ENCODE measurements at places on chromosomes 5 and 9.
A peak's percentile ranks its signal among the peaks of the same experiment; 100 is the strongest.

DNA sequence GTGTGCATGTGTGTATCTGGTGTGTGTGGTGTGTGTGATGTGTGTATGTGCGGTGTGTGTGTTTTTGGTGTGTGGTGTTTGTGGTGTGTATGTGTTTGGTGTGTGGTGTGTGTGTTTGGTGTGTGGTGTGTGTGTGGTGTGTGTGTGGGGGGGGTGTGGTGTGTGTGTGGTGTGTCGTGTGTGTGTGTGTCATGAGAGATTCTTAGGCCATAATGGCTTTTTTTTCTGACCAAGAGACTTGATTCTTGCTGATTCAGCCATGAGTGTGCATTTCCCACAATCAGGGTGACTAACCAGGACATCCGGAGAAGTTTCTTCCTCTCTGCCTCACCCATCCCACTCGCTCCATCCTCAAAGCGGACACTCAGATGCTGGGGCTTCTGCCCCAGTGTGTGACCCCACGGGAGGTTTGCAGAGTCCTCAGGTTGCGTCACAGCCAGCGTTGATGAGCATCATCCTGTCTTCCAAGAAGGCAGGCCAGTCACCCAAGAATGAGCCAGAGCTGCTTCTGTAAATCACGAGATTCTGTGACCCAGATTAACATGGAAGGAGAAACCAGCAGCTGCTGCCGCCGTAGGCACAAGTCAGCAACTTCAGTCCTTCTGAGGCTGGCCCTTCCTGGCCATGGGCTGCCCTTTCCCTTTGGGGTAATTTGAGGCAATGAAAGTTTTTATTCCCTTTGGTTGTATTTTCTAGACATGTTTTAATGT lies 12.5 kb upstream of the CTSL start:
- no peak for DNase-seq

DNA sequence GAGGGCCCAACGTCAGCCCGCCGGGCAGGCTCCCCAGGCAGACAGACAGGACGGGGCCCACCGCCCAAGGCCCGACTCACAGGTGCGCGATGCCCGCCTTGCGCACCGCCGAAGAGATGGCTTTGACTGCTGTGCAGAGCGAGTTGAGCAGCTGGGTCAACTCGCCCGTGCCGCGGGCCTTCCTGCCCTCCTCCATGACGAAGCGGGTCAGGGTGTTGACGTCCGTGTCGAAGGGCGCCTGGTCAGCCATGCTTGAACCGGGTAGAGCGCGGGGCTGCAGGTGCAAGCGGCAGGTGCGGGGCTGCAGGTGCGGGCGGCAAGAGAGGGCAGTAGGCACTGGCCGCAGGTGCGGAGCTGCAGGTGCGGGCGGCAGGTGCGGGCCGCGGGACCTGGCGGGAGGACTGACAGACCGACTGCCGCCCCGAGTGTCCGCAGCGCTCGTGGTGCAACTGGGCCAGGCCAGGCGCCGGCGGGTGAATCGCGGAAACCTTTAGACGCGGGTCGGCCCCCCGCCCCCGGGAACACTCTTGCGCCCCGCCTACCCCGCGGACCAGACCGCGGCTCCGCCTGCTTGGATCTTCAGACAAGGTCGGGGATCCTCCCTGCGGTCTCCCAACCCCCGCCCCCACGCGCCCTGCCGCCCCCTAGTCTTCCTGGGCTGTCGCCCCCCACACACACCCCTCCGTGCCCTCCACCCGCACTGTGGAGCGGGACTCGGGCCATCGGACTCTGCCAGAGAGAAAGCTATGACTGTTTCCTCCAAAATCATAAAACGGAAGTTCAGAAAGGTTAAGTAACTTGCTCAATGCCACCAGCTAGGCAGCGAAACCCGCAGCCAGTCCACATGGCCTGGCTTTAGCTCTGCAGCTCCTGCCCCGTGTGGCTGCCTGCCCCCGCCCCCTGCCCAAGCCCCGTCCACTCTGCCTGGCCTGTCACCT lies at the start of gene FBP1:
FBP1 (minus strand) TSS at position 458 of the 938 bp plus-strand sequence; CDS start at position 250, 208 bp downstream.
- DNase-seq: peak; percentile 9

- DNase-seq: no peak
These were observed 24.9 kb upstream of the CRHBP start for GRCh38 chr5:76927961-76928360.

DNA sequence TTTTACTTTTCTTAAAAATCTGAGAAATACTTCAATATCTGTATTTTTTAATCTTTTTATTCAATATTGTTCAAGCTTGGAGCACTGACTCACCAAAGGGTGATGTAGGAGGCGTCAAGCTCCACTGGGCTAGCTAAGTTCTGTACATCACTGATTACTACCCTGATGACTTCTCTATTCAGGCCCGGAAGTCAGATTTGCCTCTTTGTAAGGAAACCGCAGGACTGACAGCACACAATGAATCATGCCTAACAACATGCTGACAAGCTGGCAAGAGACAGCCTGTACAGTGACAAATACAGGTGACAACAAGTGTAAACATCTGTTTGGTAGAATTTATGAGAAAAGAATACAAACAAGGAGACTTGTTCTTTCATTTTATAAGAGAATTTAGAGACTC lies 627.9 kb upstream of the RORB start:
- DNase-seq: no peak

GRCh38 chr5:107589520-107590193 lies 81.1 kb downstream of the EFNA5 start:
- no peak for DNase-seq

DNA sequence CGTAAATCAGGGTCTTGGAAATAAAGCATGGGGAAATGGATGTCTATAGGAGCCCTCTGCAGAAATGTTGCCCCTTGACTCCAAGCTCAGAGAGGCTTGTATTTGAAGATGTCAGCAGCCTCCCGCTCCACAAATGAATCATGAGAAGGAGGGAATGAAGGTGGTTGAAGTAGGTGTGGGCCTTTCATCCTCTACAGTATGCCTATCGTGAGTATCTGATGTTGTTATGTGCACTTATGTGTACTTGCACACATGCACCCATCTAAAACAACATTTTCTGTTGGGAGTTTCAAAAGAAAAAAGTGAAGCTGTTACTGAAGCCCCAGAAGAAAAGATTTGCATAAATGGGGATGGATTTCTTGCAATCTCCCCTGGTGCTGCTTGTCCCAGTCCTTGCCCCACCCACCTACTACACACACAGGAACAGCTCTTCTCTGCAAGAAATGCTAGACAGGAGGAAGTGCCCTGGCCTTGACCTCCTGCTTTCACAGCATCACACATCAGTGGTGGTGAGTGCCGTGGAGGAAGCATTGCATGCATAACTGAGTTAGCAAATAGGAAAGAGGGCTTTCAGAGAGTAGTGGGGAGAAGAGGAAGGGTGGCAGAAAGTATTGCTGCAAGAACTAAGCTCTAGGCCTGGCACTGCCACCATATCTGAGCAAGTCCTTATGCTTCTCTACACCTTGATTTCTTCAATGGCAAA lies 156.1 kb downstream of the SNX18 start:
- no peak for DNase-seq

- DNase-seq: no peak
These were observed 244.8 kb downstream of the ADGRV1 start for GRCh38 chr5:90803381-90803780.

DNA sequence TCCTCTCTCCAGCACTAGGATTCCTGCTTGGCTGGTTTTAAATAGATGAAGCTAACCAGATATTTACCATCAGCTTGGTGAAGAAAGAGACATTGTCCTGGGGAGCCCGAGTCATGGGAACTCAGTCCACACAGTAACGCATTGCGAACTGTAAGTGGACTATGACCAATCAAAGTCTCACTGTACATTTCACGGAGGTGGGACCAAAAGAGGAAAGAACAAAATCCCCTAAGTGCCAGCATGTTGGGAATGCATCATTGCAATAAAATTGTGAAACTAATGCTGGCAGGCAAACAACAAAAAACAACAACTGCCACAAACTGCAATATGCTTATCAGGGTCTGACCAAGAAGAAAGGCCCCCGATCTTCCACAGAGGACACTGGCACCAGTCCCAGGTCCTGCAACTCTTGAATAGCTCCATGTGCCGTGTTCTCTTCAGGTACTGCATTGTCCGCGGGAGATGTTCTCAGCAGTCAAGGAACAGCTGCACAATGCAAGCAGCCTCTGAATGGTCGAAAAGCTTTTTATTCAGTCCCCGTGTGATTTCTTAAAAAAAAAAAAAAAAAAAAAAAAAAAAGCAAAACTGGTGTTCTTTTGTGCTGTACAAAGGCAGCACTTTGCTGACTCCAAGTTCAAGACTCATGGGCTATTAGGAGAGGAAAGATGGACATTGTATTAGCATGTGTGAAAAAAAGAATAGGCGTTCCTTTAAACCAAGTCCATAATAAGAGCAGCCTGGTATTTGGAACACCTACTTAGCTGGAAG lies 38.1 kb downstream of the SEMA6A start:
- no peak for DNase-seq

DNA sequence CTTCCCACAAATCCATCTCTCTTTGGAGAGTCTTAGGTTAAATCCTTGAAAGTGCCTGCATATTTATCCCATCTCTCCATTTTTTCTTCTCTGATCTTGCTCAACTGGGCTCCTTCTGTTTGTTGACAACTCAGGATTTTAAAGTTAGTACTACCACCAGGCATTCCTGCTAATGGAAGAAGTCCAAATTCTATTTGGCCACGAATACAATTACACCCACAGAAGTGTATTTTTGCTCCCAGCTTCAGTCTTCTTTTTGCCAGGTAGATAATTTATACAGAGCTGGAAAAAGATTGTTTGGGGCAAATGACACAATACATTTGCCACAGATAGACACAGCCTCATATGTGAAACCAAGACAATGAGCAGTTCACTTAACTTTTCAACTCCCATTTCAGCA lies 74.8 kb downstream of the CETN3 start:
- no peak for DNase-seq

- DNase-seq: no peak
These were observed 85.8 kb downstream of the FBXO38 start for GRCh38 chr5:148469501-148469935.

DNA sequence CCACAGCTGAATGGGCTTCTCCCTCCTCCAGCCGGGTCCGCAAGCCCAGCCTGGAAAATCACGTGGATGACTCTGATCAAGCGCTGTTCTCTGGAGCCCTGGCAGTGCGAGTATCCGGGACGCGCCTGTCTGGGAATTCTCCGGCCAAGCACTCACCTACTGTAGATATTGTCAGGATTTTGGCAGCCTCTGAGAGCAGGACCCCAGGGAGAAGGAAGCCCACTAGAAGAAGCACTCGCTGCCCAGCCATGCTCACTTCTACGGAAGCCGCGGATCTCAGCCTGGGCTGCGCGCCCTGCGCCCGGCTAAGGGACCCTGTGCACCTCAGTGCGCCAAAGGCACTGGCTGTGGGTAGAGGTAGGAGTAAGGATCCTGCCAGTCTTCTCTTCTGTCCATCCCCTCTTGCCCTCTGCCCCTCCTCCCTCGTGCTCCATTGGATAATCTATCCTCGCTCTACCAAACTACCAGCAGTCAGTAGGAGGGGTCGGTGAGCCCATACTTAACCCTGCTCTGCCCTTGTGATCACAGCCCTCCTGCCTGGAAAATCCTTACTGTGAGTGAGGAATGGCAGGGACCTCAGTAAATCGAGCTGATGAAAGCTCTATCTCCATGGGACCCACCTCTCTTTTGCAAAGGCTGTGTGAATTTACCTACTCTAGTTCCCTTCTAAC lies at the start of gene UGT3A2:
UGT3A2 (minus strand) TSS at position 343 of the 671 bp plus-strand sequence; CDS start at position 250, 93 bp downstream.
- no peak for DNase-seq

DNA sequence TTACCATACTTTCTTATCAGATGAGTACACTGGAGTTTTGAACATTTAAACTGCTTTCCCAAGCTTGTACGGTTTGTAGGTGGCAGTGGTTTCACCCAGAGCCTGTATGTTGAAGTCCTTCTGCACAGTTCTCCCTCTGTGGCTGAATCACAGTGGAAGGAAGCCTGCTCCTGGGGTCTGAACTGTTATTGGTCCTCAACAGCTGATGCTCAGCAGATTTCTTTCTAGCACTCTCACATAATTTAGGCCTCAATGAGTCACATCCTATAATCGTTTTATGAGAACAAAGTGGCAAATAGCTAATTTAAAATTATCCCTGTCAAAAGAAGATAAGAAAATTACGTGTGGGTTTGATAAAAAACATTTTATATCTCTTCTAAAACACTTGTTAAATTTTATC lies 229.7 kb downstream of the TLE4 start:
- DNase-seq: no peak

GRCh38 chr9:121622387-121623203 lies 28.8 kb upstream of the DAB2IP start:
- no peak for DNase-seq

DNA sequence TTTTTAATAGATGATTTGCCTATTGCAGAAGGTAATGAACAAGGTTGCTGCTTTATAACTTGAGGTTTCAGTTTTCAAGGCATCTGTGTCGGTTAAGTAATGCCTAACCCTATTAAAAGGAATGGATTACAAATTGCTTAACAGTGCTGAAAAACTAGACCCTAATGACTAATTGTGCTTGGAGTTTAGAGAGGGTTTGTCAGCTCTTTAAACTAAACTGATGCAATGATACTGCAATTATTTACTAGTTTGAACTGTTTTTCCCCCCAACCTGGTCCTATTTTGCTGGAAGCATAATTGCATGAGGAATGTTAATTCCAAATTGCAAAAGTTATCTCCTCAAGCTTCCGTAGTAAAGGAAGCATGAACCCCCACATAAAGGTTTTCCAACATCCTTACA lies 39.3 kb upstream of the TLX3 start:
- DNase-seq: no peak

DNA sequence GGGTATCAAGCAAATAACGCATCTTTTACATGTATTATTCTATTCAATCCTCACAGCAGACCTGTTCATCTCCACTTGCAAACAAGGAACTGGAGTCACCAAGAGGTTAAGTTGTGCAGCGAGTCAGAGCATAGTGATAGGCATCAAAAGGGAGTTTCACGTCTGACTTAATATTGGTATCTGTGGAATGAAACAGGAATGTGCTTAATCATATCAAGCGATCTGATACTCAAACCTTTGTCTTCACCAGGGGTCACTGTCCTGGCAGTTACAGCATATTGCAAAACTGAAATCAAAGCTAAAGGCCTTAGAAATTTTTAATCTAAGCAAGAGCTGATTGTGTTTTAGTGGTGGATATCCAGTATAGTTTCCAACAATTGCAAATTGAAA lies 271.6 kb downstream of the PLK2 start:
- no peak for DNase-seq
